ENCODE measurements at places on chromosomes 11 and 22. TPM values are rescaled to one million over a fixed set of nuclear protein-coding genes. Genes with fewer than 3 reads are reported as not detected.

- DNase-seq: no peak
Measured at GRCh38 chr22:41226723-41227655, 13.7 kb downstream of the CHADL start.

The SERHL2 gene
- 2.2 TPM for total RNA-seq

DNA sequence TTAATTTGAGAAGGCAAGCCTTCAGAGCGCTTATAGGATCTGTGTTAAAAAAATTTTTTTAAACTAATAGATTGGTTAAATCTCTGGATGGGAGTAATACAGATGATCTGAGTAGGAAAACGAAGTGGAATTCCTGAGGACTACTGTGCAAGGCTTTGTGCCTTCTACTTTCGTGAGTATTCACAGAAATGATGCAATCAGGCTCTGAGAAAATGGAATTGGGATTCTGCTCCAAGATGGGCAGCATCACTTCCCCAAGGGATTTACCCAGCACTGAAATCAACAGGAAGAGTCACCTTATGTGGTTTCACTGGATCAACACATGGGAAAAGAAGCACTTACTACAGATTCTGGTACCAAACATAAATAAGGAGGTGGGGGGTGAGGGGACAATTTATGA, 12.5 kb downstream of the KMT5B start:
- peak; percentile 70 for DNase-seq

DNA sequence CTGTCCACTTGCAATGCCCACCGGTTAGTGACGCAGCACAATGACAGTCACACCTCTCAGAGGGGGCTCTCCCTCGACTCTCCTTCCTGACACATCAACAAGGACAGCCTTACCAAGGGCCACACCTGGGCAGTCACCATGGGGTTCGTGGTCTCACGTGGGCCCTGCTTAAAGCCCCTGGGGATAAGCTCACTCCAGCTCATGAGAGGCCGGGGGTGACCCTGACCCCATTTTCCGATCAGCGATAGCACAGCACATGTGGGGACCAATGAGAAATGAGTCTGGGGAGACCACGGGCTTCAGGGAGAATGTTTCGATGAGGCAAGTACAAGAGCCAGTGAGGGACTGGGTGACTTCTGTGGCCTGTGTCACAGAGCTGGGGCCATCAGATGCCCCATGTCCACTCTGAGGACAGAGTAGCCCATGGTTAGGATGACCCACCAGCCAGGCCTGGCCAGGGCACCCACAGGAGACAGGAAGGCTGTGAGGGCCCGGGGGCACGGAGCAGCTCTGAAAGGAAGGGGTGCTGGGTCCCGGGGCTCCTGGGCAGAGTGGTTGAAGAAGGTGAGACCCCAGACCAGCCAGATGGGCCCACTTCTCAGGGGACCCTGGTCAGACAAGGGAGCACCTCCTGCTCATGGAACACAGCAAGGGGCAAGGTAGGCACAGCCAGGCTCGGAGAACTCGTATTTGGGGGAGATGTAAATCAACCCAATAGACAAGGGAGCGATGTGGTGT, 128.8 kb downstream of the MED15 start:
- DNase-seq: no peak

DNA sequence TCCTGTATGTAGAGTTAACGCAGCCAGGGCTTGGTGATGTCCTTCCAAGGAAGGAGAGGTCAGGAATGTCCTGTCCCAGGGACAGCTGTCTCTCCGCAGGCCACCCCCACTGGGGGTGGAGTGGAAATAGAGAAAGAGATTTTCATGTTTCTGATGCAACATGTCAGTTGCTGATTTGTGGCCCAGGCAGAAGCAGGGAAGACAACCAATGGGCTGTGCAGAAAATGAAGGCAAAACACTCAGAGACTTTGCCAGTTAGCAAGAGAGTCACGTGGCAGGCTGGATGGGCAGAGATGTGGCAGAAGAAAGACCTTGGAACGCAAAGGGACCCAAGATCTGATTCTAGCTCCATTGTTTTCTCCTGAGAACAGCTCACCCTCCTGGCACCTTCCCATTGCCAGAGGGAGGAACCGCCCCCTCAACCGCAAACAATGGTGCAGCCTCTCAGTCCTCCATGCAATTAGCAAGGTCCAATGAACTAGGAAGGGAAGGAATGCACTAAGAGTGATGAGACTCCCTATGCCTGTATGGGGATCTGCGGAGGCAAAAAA, 71.0 kb downstream of the SYN3 start:
- DNase-seq: no peak

DNA sequence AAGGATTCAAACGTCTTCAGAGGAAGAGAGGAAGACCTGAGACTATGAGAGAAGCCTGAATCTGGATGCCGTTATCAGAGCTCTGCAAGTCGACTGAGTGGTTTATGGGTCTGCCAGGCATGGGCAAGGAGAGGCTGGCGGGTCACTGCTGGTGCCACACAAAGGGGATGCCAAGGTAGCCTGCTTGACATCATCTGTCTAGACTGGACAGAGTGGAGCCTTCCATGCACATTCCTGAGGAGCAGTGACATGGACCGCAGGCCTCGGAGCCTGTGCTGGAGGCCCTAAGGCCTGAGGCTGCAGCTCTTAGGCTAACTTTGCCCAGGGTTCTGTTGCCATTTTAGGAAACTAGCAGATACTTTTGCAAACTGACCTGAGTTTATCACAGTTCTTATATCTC, 127.4 kb downstream of the WT1 start:
- no peak for DNase-seq

The ANGPTL5 gene
- total RNA-seq: not detected

The OR4A16 gene
- total RNA-seq: not detected

GRCh38 chr11:23563591-23563990, 703.3 kb upstream of the CCDC179 start:
- DNase-seq: no peak

- peak; percentile 7 for DNase-seq
Measured at GRCh38 chr11:123590296-123590912, 64.0 kb downstream of the SCN3B start.

GRCh38 chr22:19715188-19715930, 1.1 kb downstream of the SEPTIN5 start:
- no peak for DNase-seq

- DNase-seq: no peak
Measured at GRCh38 chr11:126405906-126406305, 50.4 kb downstream of the ST3GAL4 start.

- no peak for DNase-seq
Measured at GRCh38 chr11:86207413-86207812, 37.1 kb upstream of the EED start.

GRCh38 chr11:8768625-8769333, 86.2 kb downstream of the RPL27A start:
- peak; percentile 71 for DNase-seq

- DNase-seq: no peak
Measured at GRCh38 chr11:9571071-9571762, 2.3 kb upstream of the WEE1 start.

GRCh38 chr11:122733318-122733717, 77.8 kb downstream of the UBASH3B start:
- DNase-seq: peak; percentile 80

DNA sequence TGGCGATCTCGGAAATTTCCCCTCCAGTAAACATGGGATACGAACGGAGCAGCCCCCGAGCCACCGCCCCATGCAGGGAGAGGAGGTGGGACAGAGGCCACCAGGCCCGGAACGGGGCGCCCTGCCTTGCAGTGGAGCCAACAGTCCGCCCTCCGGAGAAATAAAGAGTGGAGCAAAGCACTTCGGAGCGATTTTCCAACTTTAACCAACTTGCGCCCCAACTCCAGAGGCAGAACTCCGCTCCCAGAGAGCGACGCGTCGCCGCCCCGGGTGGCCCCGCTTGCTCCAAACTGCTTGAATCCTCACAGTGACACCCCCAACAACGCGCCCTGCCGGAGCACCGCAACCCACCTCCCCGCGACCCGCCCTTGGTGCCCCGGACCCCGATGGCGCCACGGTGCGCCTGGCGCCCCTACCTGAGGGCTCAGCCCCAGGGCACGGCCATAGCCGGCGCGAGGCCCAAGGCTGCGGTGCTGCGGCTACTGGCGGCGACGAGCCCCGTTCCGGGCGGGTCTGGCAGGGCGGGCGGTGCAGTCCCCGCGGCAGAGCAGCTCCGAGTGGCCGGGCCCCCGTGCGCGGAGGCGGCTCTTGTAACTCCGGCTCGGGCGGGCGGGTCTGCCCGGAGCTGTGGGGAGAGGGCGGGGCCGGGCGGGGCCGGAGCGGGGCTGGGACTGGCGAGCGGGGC, at the start of gene AHNAK:
TSS of gene AHNAK (minus strand) at position 563 of the 685 bp plus-strand sequence. CDS start 10,708 bp downstream, outside the sequence.
- peak; percentile 68 for DNase-seq

The H19 gene
- total RNA-seq: 161 TPM

DNA sequence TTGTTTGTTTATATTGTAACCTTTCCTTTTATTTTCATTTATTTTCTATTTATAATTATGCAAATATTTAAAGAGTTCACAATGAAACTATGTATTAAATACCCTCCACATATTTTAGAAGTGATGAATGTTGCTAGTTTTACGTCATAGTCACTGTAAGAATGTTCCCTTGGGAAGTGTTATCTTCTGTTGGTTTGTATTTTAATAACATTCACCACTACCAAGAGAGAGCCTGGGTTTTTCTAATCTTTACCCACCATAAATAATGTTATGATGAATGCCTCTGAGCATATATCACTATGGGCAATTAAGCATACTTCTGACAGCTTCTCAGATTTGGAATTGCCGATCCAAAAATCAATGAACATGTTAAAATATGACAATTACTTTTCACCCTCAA, 80.7 kb downstream of the GGT1 start:
- peak; percentile 95 for DNase-seq

DNA sequence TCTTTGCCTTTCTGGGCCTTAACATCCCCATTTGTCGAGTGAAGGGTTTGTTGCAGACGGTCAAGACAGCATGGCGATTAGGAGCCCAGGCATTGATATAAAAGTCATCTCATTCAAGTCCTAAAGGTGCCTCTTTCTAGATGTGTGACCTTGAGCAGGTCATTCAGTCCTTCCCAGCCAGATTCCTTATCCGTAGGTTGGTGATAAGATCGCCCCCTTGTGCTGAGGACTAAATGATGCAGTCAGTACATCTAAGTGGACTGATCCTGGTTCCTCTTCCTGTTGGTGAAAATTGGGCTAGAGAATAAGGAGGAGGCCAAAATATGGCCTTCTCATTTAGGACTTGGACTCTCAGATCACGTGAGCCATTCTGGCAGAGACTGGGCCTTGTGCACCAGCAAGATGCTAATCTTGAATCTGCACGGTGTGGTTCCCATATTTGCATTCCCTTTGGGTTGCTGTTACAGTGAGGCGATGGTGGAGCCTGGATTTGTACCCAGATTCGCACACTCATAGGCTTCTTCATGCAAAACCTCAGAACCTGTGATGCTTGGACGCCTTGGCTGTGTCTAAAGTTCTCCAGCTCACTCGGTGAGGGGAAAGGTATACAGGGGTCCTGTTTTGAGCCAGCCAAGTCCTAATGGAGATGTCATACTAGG, 156.8 kb downstream of the MYO18B start:
- no peak for DNase-seq

GRCh38 chr11:70059971-70060370, 18.1 kb upstream of the ANO1 start:
- DNase-seq: no peak

- DNase-seq: no peak
Measured at GRCh38 chr11:30210357-30210756, 20.5 kb upstream of the FSHB start.

GRCh38 chr11:106202935-106203620, 125.6 kb downstream of the AASDHPPT start:
- no peak for DNase-seq

DNA sequence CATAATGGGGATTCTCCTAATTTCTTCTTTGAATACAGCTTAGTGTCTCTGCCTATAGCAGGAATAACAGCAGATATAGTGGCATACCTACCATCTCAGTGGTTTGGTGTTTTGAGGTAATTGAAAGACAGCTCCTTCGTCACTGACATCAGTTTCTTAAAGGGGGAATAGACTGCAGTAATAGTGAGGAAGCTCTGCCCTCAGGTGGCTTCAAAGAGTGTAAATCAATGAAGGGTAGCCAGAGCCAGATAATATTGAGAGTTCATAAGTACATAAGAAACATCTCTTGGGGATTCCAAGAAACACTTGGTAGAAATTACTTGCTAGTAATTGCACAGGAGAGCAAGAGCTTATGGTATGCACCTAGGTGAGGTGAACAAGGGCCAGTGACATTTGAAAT, 4.4 kb downstream of the OR6M1 start:
- DNase-seq: no peak

DNA sequence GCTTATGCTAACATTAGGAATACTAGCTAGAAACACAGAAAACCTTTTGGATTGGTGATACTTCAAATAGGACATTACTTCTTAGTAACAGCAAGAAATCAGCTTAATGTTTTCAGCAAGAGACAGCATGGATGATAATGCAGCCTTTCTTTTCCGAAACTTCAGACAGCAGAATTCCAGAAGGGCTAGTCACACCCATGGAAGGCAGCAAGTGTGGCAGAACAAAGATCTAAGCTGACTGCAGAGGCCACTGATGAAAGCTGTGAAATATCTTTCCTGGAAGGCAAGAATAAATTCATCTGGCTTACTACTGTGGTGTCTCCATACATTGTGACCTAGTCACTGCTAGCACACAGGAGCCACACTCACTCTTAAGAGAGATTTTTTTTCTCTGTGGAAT, 100.3 kb downstream of the CCDC83 start:
- DNase-seq: peak; percentile 69

The OR5T1 gene
- total RNA-seq: not detected

The ZW10 gene
- 18.0 TPM for total RNA-seq

GRCh38 chr11:108694846-108695245, 30.0 kb downstream of the DDX10 start:
- DNase-seq: no peak

The CCDC73 gene
- total RNA-seq: not detected

DNA sequence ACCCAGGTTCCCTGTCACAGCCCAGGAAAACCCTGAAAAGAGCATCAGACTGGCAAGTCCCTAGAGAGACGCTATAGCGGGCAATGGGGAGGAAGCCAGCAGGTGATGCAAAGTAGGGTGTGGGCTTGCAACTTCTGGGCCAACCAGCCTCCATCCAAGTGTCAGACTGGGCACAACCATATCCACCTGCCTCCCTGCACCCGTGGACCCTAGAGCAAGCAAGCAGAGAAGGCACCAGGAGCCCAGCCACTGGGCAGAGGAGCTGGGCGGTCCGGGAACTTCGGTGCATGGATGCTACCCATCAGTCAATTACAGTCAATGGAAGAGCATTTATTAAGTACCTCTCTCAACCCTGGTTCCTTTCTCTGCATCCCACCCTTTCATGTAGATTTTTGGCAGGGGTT, 2.8 kb downstream of the NECTIN1 start:
- no peak for DNase-seq

DNA sequence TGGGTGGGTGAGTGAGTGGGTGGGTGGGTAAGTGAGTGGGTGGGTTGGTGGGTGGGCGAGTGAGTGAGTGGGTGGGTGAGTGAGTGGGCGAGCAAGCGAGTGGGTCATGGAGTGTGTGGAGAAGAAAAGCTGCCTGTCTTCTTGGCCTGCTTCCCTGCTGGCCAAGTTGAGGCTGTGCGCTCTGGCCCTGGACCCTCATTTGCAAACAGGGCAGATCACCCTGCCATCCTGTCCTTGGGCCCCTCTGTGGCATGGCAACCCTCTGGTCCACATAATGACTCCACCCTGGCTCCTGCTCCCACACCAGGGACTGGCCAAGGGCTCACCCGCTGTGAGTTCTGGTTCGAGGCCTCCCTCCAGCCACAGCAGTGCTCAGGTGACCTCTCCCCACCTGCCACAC, 35.1 kb downstream of the CAPN1 start:
- DNase-seq: no peak

- DNase-seq: peak; percentile 57
Measured at GRCh38 chr11:33634291-33634834, 66.3 kb downstream of the C11orf91 start.

- DNase-seq: no peak
Measured at GRCh38 chr11:75500742-75501141, 25.0 kb downstream of the GDPD5 start.

- no peak for DNase-seq
Measured at GRCh38 chr22:35367331-35367886, 13.5 kb upstream of the HMOX1 start.
